ENCODE measurements at places on chromosomes 7 and 10.

GRCh38 chr10:28681291-28681763, 4.0 kb downstream of the BAMBI start:
- no peak for DNase-seq

GRCh38 chr7:28277364-28277763, 96.8 kb upstream of the JAZF1 start:
- DNase-seq = no peak

- DNase-seq = no peak
These were observed 62.6 kb downstream of the GLI3 start for GRCh38 chr7:42174391-42174912.

- DNase-seq = no peak
These were observed 23.9 kb upstream of the GDF10 start for GRCh38 chr10:47276071-47276470.

DNA sequence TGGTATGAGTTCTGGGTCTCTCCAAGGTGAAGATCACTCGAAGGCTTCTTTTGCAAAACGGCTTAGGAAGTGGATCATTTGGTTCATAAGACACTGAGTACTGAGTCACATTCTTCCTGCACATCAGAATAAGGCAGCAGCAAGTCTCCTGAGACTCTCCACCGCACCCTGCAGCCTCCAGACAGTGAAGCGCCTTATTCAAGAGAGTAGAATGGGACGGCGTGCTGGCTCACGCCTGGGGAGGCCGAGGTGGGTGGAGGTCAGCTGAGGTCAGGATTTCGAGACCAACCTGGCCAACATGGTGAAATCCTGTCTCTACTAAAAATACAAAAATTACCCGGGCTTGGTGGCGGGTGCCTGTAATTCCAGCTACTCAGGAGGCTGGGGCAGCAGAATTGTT, 70.3 kb downstream of the C10orf143 start:
- no peak for DNase-seq

DNA sequence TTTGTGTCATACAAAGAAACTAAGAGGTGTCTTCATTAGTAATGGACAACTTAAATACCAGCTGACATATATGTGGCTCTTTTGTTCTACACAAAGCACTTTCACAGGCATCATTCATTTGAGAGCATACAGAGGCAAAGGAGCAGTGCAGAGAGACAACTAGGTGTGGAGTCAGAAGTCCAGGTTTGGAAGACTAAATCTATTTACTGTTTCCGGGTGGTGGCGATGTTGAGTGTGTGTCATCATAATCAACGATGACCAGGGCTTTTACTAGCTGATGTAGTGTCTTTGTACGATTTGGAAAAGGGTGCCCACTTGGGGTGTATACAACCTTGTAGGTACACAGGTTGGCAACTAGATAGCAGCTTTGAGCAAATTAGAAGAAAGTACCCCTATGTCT, 195.5 kb upstream of the CCDC6 start:
- no peak for DNase-seq

DNA sequence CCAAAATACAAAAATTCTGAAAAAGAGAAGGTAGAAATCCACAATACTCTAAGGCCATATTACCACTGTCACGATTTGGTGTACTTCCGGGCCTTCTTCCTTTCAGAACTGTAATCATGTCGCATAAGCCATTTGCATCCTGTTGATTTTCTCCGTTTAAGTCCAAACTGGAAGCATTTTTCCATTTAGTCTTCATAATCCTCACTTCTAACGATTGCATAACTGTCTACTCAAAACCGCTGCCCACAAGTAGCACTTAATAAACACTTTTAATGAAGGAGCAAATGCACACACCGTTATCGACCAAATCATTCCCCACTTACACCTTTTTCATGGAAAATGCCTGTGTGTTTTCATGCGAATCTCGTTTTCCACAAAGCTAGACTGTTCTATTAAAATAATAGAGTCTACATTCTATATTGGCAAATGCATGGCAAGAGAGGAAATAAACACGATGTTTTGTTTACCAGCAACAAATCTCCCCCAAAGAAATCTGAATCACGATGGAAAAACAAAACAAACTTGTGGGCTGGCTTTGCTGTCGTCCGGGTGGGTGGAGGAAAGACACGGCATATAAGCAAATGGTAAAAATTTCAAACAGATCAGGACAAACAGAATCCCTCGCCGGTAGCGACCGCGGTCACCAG, 1.0 kb downstream of the ATE1 start:
- DNase-seq = peak; percentile 27

- DNase-seq = no peak
These were observed 8.5 kb downstream of the SP8 start for GRCh38 chr7:20778063-20778721.

- no peak for DNase-seq
These were observed 18.8 kb downstream of the TET1 start for GRCh38 chr10:68578974-68579373.

GRCh38 chr10:52436664-52437063, 122.6 kb downstream of the DKK1 start:
- DNase-seq = no peak

DNA sequence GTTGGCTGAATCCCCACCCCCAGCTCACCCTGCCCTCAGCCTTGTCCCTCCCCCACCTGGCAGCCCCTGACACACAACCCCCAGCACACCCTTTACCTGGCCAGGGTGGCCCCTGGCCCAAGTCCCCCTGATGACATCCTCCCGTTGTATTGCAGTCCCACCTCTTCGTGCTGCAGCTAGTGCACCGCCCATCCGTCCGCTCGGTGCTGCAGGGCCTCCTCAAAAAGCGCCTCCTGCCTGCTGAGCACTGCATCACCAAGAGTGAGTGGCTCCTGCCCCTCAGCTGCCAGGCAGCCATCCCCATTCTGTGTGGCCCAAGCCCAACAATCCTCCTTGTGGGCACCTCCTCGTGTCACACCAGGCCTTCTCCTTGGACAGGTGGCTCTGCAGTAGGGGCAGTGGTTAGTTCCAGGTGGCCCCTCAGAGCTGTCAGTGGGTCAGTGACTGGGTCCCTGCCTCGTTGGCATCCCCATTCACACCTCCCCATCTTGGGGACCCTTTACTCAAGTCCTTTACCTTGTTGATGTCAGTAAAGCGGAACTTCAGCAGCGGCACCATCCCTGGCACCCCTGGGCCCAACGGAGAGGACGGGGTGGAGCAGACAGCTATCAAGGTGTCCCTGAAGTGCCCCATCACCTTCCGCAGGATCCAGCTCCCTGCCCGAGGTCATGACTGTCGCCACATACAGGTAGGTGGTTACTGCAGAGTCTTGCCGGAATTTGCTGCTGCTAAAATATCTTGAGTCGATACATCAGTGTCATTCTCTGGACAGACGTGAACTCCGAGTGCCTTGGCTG, 14.3 kb downstream of the ZMIZ2 start:
- DNase-seq = no peak

GRCh38 chr7:126370038-126370668, 882.6 kb downstream of the GRM8 start:
- no peak for DNase-seq

DNA sequence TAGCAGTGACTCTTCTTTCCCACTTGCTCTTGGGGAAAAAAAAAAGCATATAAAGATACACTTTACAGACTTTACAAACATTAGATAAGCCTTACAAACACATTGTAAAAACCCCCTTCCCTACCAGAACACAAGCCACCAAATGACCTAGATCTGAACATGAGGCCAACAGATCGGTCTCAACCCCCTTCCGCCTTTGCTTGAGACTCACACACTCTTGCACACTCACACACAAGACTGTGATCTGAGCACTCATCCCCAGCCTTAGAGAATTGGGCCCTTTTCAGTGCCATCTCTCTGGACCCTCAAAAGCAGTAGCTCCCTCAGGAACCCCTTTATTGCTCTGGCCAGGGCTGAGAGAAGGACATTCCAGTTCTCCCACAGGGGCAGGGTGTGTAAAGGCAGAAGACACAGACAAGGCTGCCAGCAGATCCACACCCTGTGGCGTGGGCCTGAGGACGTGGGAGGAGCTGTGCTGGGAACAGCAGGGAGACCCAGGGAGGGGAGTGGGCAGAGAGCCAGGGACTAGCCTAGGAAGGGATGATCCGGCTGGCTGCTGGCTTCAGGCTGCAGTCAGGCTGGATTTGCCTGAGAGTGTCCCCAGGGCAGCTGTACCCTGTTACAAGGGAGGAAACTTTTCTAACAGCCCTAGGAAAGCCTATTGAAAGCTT, 206.7 kb downstream of the KIAA1217 start:
- DNase-seq = no peak

DNA sequence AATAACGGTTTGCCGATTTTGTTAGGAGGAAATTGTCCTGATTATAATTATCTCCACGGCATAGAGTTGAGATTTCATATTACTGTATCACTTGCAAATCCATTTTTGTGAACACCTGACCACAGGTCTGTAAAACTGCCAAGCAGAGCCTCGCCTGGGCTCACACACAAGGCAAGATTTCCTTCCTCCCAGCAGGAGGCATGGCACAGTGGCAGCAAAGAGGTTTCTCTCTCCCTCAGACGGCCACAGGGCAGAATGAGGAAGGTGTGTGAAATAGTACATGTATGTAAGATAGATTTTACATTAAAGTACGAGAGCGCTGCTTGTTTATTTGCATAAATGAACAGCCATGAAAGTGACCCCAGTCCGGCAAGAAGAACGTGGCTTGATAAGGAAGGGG, 130.1 kb downstream of the CELF2 start:
- no peak for DNase-seq

DNA sequence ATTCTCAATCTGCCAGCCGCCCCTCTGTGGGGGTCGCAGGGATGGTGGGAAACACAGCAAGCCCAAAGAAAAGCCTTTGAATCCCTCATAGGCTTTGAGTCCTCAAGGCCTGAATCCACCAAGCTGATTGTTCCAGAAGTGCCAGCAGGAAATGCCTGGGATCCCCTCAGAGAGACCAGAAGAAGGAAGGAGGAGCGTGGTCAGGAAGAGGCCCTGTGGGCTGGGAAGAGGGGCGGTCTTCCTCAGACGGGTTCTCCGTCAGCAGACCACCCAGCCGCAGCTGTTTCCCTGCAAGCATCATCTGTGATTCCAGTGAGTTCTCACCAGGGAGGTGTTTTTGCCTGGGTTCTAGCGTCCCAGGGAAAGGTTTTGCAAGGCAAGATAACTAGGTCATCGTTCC, 190.0 kb upstream of the KLF6 start:
- no peak for DNase-seq

GRCh38 chr7:71846160-71846559, 566.0 kb downstream of the CALN1 start:
- DNase-seq = no peak

DNA sequence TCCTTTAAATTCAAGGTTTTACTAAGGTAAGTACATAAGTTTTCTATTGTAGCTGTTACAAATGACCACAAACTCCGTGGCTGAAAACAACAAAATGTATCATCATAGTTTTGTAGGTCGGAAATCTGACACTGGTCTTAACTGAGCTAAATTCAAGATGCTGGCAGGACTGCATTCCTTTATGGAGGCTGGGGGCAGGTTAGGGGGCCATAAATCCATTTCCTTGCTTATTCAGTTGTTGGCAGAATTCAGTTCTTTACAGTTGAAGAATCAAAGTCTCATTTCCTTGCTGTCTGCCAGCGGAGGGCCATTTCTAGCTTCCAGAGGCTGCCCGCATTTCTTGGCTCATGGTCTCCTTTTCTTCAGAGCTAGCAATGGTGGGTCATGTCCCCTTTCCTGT, 11.2 kb upstream of the PRR15 start:
- no peak for DNase-seq

- DNase-seq = no peak
These were observed 117.4 kb upstream of the PFKP start for GRCh38 chr10:2949948-2950354.

DNA sequence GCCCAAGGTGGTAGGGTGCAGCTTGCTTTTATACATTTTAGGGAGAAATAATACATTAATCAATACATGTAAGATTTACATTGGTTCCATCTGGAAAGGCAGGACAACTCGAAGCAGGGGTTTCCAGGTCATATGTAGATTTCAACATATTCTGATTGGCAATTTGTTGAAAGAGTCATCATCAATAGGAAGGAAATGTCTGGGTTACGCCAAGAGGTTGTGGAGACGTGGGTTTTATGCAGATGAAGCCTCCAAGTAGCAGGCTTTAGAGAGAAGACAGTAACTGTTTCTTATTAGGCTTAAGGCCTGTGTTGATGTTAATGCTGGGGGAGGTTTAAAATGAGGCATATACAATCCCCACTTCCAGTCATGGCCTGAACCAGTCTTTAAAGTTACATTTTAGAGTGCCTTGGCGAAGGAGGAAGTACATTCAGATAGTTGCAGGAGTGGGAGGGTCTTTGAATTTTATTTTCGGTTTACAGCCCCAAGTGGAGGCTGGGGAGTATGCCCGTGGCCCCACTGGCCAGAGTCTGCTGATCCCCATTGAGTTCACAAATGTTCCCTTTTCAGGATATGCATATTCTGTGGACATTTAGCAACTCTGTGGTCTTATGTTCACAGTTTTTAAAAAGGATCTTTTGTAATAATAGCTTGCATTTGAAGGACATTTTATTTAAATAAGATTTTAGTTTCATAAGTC, 166.0 kb upstream of the GDF10 start:
- no peak for DNase-seq

- DNase-seq = no peak
These were observed 23.7 kb downstream of the USP6NL start for GRCh38 chr10:11587722-11588259.

DNA sequence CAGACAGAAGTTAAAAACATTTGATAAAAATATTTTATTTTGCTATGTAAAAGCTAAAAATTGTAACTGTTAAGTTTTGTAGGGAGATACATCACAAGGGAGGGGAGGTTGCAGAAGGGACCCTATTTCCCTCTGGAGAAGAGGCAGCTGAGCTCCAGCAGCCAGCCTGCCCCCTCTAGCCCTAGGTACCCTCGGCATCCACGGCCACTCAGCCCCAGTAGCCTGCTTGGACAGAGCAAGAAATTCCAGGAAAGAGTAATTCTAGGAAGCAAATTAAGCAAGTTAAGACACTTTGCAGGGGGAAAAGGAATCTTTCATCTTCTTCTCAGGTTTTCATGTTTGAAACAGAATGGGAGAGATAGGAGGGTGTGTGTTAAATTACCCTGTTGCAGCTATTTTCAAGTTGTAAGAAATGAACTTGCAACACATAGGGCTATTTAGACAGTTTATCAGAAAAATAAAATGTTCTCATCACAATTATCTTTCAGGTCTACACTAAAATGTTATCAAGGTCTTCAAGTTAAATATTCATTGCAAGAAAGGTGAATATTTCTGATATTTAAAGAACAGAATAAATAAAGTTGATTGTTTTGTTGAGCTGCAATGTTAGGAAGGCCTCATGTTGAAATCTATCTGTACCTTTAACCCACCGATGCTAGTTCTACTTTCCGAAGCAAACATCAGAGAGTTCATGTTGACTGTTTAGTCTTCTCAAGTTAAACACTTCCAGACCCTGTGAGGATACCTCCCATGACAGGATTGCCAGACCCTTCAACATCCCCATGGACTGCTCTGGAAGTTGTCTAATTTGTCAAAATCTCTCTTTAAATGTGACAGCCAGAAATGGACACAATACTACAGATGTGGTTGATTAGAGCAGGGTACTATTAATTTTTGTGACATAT, 5.5 kb downstream of the SGCE start:
- DNase-seq = no peak

GRCh38 chr7:135894816-135895215, 82.3 kb downstream of the MTPN start:
- no peak for DNase-seq

GRCh38 chr7:45919231-45919784, 1.8 kb downstream of the IGFBP3 start:
- no peak for DNase-seq

- DNase-seq = no peak
These were observed 496.9 kb downstream of the CCSER2 start for GRCh38 chr10:84825330-84825729.

- no peak for DNase-seq
These were observed 3.6 kb downstream of the ARHGAP21 start for GRCh38 chr10:24720096-24720495.

- peak; percentile 60 for DNase-seq
These were observed 14.3 kb downstream of the MOSPD3 start for GRCh38 chr7:100626530-100627237.

GRCh38 chr7:99560834-99561736, 2.6 kb downstream of the ZNF655 start:
- no peak for DNase-seq
